ENCODE measurements at places on chromosomes 4 and X.

GRCh38 chrX:153932220-153932915, 2.5 kb downstream of the NAA10 start:
- no peak for DNase-seq

- DNase-seq, result no peak
These were observed 25.2 kb upstream of the GK start for GRCh38 chrX:30627818-30628652.

DNA sequence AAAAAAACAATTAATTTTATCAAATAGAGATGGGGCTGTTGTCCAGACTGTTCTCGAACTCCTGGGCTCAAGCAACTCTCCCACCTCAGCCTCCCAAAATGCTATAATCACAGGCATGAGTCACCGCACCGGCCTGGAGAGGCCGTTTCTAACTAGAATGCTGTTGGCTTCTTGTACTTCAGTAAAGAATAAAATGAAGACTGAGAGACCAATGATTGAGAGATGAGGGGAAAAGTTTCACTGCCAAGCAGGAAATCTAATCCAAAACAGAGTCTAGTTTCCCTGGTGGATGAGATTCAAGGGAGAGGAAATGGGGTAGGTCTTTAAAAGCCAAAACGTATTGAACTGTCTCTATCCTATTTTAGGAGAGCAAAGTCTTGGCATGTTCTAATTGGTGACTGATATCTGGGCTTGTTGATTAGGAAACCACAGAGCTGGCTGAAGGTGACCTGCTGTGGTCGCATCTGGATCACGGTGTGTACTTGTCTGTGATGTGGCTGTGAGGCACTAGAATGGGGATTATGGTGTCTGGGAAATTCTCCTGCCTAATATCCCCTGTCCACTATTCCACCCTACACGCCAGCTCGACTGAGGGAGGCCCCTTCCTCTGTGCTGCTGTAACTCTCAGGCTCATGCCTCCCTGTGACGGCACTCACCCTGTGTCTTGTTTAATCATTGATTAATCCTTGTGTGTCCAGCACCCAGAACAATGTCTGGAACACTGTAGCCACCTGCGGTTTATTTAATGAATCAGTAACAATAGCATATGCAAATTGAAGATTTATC, 15.0 kb upstream of the TRIM2 start:
- no peak for DNase-seq

DNA sequence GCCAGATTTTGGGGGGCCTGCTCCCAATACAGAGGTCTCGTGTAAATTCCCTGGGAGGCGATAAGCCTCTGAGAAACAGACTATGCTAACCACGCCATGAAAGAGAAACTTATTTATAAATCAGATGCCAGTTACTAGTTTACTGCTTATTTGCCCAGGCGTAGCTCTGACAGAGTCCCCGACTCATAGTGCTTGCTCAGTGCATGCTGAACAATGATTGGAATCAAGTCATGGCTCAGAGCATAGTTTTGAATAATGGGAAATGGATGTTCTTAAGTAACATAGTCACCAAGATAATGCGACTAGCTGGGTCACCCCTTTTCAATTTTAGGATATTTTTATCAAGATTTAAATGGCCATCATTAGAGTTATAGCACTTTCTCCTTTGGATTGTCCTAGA, 39.9 kb downstream of the HTT start:
- DNase-seq, result no peak

GRCh38 chrX:23333842-23334520, 668 bp upstream of the PTCHD1 start:
- DNase-seq, result no peak

GRCh38 chr4:103904123-103904522, 184.3 kb upstream of the TACR3 start:
- no peak for DNase-seq

DNA sequence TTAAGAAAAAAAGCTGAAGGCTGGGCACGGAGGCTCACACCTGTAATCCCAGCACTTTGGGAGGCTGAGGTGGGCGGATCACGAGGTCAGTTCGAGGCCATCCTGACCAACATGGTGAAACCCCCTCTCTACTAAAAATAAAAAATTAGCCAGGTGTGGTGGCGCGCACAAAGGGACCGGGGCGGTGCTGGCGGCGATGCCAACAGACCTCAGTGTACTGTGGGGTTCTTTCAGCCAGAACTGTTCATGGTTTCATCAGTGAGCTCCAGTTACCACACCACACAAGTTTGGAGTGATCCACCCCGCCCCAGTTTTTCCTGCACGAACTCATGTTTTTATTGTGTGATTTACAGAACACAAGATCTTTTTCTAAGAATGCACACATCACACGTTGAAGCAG, 21.2 kb upstream of the IRAK1 start:
- DNase-seq, result no peak

- no peak for DNase-seq
These were observed 292.5 kb downstream of the USP46 start for GRCh38 chr4:52366621-52367020.

DNA sequence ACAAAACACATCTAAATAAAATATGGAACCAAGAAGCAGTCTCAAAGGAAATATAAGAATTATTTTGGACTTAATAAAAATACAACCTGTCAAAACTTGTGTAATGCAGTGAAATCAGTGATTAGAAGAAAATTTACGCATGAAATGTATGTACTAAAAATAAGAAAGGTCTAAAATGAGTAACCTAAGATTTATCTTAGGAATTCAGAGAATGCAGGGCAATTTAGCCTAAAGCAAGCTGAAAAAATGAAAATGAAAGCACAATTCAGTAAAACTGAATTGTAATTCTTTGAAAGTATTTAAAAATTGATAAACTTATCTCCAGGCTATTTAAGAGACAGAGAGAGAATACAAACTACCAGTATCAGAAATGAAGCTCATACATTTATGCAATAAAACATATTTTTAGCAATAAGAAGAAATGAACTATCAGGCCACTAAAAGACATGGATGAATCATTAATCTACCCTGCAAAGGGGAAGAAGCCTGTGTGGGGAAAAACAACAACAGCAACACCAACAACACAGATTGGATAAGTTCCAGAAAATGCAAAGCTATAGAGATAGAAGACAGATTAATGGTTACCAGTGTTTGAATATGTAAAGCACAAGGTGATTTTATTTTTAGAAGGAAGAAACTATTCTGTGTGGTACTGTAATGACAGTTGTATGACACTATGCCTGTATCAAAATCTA, 442.0 kb upstream of the ADGRL3 start:
- no peak for DNase-seq

- no peak for DNase-seq
These were observed 664.8 kb downstream of the GRID2 start for GRCh38 chr4:92968556-92968955.

DNA sequence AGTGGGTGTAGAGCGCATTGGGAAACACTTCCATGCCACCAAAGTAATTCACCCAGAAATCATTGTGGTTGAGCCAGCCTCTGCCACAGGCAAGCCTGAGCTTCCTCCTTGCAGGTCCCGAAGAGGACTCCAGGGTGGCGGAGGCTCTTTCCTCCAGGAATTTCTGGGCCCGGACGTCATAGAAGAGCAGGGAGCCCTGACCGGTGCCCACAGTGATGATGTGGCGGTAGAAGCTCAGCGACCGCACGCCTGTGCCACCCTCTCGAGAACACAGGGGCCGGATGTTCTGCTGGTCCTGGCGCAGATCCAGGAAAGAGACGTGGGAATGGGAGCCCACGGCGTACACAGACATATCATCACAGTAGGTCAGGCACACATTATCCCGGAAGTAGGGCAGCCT, 1.3 kb downstream of the DCAF12L1 start:
- no peak for DNase-seq

- no peak for DNase-seq
These were observed 456.4 kb upstream of the HTR2C start for GRCh38 chrX:114127411-114128025.

DNA sequence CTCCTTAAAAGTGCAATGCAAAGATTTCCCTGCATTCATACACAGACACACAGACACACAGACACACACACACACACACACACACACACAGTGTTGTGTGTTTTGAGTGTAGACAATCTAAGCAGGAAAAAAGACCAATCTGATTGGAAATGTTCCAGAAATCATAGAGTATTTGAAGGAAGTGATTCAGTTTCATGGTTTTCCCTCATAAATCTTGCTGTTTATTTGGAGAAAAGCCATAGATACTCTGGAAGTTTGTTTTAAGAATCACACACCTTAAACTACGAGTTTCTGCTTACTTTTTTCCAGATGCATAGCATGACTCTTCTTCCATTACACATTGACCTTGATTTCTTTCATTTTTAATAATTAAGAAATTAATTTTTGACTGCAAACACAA, 298.5 kb upstream of the BMP3 start:
- DNase-seq, result no peak

- DNase-seq, result no peak
These were observed 5.0 kb upstream of the MMAA start for GRCh38 chr4:145614233-145614610.

DNA sequence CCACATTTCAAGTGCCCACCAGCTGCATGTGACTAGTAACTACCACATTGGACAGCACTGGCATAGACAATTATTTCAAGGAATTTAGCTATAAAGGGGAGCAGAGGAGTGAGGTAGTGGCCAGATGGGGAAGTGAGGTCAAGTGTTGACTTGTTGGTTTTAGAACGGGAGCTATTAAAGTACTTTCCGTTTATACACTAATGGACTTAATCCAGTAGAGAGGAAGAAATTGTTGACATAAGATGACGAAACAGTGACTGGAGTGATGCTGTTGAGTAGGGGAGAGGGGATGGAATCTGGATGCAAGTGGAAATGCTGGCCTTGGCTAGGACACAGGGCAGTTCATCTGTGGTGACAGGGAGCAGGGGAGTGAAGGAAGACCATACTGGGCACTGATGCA, 154.4 kb downstream of the AMMECR1 start:
- peak; percentile 10 for DNase-seq

- no peak for DNase-seq
These were observed 149.4 kb downstream of the KDR start for GRCh38 chr4:54976031-54976430.

DNA sequence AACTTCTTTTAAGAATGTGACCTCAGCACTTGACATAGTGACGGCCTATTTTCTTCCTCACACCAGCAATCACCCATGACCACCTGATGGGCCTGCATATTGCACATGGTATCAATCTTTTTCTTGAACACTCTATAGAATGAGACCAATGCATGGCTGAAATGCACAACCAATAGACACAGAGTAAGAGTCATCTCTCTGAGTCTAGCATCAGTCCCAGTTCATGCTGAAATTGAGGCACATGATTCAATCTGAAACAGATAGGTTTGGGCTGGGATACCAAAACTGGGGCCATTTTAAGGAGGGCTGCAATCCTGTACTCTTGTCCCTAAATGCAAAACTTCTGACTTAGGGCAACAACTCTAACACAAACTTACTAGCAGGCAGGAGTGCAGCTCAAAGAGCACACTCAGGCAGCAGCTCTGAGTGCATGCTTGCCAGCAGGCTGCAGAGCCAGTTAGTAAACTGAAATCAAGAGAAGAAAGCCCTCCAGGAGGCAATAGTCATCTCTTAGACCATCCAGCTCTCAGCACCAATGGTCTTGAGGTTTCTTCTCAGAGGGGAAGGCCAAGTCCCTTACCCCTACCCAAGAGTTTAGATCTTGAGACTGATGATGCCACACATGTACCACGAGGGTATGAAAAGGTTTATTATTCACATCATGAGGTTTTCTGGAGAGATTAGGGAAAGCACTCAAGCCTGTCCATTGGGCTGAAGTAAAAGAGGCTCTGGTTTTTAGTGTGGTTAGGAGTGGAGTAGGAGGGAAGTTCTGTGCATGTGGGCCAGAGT, 24.7 kb upstream of the GPR101 start:
- DNase-seq, result no peak

DNA sequence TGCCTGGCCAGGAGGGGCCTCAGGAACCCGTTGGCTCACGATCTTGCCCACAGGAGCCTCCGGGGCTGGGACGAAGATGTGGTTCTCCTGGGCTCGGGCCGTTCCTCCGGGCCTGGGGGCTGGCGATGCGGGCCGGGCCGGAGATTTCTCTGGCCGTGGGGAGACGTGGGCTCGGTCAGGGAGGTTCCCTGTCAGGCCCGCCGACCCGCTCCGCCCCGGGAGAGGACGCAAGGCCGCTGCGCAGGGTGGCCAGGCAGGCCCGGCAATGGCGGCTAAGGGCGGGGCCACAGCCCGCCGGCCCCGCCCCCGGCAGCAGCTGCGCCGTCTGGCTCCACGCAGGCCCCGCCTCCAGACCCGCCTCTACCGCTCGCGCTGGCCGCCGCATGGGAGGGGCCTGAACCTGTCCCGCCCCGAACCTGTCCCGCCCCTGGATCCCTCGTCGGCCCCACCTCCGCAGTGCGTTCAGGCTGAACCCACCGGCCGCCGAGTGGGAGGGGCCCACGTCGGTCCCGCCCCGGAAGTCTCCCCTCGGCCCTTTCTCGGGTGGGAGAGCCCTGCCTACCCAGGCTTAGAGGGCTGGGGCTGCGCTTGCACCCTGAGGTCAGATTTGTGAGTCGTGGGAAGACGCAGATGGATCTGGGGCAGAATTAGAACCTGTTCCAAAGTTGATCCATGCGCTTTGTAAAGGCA, at the start of gene FAM3A:
Gene FAM3A, minus strand, starts transcription at position 267 of the 690 bp plus-strand sequence. CDS start 460 bp downstream, outside the sequence.
- DNase-seq, result no peak

DNA sequence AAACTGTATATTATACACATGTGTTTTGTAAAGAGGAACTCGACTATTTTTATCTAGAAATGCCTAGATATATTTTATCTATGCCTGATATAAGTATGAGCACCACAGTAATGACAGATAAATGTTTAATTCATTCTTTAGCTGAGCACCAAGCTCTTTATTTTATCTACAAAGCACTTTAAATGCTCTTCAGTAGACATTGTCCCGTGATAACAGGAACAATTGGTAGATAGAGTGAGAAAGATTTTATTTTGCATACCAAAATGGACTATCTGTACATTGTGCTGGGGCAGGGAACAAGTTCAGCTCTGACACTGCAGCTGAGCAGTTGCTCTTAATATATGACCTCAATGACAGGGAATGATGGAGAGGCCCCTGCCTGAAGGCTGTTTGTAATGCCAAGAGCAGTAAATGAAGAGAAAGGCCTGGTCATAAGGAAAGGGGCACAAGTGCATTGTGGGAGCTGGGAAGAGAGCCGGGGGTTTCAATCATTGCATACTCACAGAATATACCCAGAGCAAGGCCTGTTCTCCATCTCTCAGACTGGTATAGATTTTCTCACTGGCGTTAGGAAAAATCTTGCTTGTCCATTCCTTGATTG, 57.3 kb downstream of the SEPTIN11 start:
- DNase-seq, result no peak

GRCh38 chr4:151324124-151324751, 1.2 kb downstream of the SH3D19 start:
- DNase-seq, result no peak

DNA sequence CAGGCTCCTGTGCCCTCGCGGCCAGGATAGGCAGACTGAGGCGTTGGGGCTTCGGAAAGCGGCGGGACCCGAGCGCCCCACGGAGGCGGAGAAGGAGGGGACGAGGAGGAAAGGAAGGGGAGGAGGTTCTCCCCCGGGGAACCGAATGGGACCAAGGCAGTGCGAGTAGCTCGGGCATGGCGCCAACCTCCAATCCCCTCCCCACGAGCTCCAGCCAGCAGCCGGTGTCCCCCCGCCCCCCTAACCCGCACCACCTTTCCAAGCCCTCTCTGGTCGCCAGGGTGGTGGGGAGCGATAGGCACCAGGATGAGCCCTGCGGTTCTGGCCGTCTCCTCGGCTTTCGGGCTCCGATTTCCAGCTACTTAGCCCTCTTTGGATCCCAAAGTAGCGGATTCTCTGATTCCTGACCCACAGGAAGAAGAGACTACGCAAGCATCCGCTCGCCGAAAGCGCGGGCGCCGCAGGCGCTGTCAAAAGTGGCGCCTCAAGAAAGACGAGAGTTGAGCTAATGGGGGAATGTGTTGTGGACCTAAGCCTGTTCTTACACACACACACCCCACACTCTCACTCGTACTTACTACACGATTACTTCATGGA, 15.2 kb upstream of the ZIC3 start:
- DNase-seq, result no peak

- DNase-seq, result no peak
These were observed 45.2 kb downstream of the ADD1 start for GRCh38 chr4:2888886-2889285.

Data from vagina (tissue), 2 donors.